ENCODE measurements at places on chromosomes 4 and X.

DNA sequence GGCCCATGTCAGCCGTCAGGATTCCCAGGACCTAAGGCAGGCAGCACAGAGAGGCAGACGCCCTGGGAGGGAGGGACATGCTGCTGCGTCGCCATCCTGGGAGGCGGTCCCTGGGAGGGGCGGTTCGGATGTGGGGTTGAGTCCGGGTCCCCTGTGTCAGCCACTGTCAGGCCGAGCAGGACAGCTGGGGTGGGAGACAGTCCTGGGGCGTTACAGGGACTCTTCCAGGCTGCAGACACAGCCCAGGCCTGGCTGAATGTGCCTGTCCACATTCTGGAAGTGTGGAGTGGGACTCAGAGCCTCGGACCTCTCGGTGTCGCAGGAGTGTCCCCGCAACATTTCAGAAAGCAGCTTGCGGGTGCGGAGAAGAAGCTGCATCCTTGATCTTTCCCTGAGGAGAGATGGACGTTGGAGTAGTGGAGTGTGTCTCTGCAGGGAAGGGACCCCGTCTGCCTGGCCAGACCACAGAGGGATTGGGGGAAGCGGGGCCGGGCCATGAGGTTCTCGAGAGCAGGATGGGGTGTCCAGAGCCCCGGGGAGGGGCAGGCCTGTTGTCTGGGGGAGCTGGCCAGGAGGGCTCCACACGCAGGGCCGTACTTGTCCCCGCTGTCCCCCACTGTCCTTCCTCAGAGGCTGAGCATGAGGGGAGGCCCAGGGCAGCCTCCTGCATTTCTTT lies 6.1 kb downstream of the AKAP17A start:
- DNase-seq, result no peak

- DNase-seq, result no peak
Measured at GRCh38 chr4:18227880-18228279, 206.3 kb upstream of the LCORL start.

GRCh38 chrX:68307769-68308168 lies 125.5 kb downstream of the OPHN1 start:
- DNase-seq, result no peak

GRCh38 chrX:132948648-132949260 lies 9.7 kb downstream of the HS6ST2 start:
- no peak for DNase-seq

DNA sequence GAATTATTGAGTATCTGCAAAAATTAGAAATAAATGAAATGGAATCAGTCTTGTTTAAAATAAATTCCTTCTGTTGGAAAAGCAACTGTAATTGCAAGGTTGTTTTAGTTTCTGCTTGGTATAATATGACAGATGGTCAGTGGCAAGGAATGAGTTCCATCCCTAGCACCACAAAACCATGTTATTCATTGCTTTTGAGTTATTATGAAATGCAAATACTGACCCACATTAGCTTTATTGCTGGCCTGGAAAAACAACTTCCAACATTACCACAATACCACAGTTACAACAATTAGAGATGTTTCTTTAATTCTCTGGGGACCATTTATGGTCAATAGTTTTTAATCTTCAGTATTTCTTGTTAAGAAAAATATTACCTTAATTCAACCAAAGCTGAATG lies 194.4 kb downstream of the TMA16 start:
- no peak for DNase-seq

DNA sequence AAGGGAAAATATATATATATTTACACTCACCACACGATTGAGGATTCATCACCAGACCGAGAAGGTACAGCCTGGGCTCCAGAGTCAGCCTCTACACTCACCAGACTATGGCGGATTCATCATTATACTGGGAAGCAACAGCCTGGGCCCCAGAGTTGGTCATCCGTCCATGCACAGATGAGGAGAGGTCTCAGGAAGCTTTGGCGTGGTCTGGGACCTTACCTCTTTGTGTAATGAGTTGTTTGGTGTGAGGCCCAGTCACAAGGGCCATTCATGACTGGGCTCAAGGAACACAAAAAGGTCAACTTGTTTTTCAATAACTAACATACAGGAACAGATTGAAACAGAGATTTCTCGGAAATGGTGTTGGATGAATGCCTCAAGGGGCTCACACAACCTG lies 926.1 kb downstream of the FAM133A start:
- DNase-seq, result no peak

DNA sequence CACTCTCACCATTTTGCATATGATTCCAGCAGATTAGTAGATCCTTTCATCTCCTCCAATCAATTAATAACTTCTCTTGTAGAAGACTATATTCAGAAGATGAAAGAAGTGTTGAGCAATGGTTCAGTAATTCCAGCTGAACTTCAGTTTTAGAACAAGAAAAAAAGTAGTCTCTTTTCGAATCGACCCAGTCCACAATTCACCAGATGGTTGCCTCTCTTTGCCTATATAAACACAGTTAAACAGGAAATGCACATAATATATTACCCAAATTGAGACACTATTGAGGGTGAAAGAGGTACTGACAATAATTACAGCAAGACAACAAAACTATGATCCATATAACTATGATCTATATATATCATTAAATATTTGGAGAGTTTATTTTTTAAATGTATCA lies 16.8 kb upstream of the FAM241A start:
- no peak for DNase-seq
